ENCODE measurements at places on chromosomes 4 and X.

GRCh38 chrX:47179221-47179927, 14.3 kb upstream of the UBA1 start:
- no peak for DNase-seq

DNA sequence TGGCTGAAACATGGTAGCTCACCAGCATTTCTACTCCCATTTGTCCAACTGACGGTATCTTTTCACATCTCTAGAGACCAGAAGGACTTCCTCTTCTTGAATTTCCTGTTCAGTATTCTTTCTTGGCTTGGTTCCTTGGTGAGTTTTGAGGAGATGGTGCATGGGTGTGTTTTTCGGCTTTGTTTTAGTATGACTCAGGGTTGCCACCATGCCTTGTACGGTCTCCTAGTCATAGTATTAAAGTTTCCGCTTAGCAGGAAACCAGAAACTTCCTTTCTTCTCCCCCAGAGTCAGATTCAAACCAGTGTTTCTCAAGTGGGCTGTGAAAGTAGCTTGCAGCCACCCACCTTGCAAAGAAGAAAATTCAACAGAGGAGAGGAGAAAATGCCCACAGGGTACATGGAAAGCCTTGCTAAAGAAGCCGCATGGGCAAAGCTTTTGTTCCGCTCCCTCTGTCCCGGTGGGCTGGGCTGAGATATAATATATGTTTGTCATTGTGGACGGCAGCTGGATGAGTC, 5.7 kb downstream of the CD99 start:
- no peak for DNase-seq

DNA sequence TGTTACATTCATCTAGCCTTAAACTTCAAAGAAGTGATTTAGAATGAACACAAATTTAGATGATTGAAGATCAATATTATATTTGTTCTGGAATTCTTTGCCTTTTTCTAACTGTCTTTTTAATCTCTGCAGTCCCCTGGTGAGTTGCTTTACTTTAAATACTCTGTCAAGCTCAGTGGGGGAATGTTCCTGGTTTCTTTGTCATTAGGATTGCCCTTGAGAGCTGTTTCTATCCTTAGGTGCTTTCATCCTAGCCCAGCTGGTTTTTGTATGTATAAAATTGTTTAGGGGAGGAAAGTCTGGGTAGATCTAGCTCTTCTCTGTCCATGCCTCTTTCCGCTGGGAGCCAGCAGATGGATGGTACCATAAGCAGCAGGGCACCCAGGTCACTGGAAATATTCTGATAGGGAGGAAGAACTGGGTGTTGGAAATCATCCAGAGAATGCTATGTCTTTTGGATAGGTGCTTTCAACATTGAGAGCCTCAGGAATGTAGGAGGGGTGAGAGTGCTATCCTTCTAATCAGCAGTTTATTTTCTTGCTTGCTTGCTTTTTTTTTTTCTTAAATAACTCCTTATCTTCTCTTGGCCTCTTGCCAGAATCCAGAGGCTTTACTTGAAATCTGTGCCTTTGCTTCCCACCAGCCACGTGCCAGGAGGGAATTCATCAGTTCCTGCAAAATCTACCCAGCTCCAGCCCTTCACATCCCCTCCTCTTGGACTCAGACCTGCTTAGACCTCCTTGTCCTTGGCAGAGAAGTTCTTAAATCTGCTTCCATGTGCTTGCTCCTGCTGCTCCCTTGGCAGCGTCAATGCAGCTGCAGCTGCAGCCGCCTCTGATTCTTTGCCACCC, 215.3 kb upstream of the ANXA3 start:
- no peak for DNase-seq

- DNase-seq, result no peak
These were observed 40.2 kb upstream of the EPGN start for GRCh38 chr4:74267998-74268606.
